ENCODE measurements at places on chromosomes 1 and 21. TPM values are rescaled to one million over a fixed set of nuclear protein-coding genes. Genes with fewer than 3 reads are reported as not detected.

DNA sequence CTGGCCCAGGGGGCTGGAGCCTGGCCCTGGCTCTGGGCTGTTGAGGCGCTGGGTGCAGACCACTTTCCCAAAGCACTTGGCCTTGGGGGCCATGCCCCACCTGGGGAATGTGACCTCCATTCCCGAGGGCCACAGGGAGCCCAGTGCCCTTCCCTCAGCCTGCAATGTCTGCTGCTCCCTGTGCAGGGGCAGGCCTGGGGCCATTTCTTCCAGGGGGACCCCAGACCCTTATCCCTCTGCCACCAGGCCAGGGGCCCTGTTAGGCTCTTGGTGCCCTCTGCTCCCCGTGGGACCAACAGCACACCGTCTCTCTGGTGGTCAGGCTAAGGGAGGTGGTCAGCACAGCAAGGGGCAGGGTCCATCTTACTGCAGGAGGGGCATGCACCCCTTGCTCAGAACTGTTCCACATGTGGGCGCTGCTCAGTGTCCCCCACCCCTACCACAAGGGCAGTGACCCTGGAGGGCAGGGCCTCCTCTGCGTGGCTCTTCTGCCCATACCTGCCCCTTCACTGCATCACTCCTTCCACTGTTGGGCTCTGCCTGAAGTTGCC is 1.1 kb upstream of the TMEM52 start:
- no peak for DNase-seq

ACTN2 gene
- total RNA-seq = 0.99 TPM

UBXN11 gene
- 12.8 TPM for total RNA-seq

GRCh38 chr1:85366391-85367170 is 90.1 kb upstream of the BCL10 start:
- DNase-seq = peak; percentile 85

TMCC2 gene
- total RNA-seq = 10.8 TPM

- DNase-seq = peak; percentile 54
Observed at GRCh38 chr1:117339866-117340700, 27.2 kb upstream of the MAN1A2 start.

DNA sequence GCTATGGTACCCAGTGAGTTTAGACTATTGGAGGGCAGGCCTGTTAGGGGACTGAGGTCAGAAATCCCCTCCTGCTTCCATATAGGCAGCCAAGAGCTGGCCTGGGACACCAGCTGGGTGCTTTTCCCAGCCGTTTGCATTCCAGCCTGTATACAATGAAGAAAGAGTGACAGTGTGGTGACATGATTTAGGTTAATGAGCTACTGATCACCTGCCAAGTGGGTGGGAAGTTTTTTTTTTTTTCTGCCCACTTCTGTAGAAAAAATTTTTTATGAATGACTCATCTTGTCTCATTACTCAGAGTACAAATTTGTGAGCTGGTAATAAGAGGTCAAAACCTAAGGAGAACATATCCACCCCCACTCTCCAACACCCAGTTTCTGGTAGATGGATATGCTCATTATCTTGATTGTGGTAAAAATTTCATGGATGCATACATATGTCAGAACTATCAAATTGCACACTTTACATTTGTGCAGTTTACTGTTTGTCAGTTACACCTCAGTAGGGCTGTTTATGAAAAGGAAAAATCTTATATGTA is 16.4 kb upstream of the CGN start:
- DNase-seq = peak; percentile 78
